ENCODE measurements at places on chromosomes 12 and 14. TPM values are rescaled to one million over a fixed set of nuclear protein-coding genes. Genes with fewer than 3 reads are reported as not detected.

Gene CCDC175
- 0.24 TPM for total RNA-seq

Gene KRT72
- not detected for total RNA-seq

Gene PARPBP
- total RNA-seq: 79.8 TPM

Gene SMIM41
- total RNA-seq: not detected

Gene LMO3
- total RNA-seq: 54.3 TPM

DNA sequence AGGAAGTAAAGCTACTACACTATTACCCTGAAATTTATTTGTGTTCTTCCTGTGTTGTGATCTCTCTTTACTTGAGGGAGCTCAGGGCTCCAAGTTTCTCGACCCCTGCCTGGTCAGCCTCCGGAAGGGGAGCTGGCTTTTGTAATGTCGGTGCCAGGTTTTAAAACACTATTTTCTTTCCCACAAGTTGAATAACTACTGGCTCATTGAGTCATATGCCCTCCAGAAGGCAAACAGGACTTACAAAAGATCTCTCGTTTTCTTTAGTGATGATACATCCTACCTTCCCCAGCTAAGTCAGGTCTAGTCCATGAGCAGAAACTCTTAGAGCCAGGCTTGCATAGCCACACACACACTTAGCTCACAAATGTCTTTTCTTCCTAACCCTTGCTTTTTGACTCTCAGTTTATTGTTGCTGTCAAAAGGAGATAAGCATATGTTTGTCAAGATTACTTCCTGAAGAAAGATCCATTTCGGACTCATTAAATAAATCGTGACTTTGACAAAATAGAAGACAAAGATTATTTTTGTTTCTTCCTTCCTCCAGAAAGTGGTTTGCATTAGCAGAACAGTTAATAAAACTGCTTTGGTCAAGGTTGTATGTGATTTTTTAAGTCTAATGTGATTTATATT lies 209.8 kb upstream of the FLRT2 start:
- DNase-seq: no peak
- H3K4me1 ChIP-seq: peaks cover 18% of the 10 kb centered on the region
- no peaks in the 10 kb centered on the region for H3K27me3 ChIP-seq
- no peak overlapping the region for H3K4me3 ChIP-seq
- H3K27ac ChIP-seq: no peak overlapping the region

DNA sequence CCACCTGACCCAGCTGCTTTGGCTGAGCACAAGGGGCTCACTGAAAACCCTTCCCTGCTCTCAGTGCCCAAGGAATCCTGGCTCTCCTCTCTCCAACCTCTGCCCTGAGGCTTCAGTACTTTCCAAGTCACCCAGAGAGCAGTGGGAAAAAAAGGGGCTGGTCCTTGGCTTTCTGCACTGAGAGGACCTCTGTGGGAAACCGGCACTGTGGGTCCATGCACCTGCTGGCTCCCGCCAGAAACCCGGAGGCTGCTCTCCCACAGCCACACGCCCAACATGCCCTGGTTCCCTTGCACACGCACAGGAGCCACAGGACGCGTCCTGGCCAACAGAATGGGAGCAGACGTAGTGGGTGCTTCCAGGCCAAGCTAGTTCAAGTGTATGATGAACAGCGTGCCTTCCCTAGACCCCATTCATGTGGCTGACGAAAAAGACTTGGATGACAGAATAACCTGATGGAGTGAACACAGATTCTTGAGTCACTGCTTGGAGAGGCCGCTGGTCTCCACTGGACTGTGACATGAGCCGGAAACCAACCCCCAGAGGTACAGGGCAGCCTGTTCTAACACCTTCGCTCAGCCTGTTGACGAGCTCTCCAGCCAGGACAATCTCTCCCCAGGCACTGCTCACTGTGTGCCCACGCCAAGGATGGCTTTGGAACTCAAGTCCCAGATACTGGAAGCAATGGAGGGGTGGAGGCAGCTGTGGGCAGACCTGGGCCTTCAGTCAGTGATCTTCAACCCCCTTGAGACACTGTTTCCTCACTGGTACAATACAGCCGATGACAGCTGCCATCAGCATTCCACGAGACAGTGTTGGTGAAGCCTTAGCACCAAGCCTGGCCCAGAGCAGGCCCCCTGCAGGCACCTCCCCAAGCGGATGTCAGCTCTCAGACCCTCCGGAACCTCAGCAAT lies 87.7 kb downstream of the ITPK1 start:
- H3K27me3 ChIP-seq: no peaks in the 10 kb centered on the region
- H3K4me1 ChIP-seq: peaks cover 39% of the 10 kb centered on the region
- no peak for DNase-seq
- H3K36me3 ChIP-seq: no peaks in the 10 kb centered on the region
- H3K27ac ChIP-seq: no peak overlapping the region
- H3K4me3 ChIP-seq: no peak overlapping the region

DNA sequence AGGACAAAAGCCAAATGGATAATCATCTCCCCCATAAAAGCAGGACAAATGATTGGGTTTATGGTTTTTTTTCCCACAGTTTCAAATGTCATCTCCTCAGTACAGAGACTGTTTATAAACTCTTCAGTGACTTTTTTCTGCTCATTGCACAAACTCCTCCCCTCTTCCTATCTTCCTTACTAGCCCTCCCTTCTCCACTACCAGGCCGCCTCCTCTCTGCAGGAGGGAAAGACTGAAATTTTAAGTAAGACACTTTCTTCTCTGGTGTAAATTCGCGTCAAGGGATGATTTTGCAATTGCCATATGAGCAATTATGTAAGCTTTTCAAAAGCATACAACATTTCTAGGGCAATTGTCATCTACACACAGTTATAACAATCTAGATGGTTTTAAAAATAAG lies 37.0 kb downstream of the BTG1 start:
- H3K27me3 ChIP-seq: no peaks in the 10 kb centered on the region
- peak; percentile 59 for DNase-seq
- peaks cover 46% of the 10 kb centered on the region for H3K4me1 ChIP-seq

DNA sequence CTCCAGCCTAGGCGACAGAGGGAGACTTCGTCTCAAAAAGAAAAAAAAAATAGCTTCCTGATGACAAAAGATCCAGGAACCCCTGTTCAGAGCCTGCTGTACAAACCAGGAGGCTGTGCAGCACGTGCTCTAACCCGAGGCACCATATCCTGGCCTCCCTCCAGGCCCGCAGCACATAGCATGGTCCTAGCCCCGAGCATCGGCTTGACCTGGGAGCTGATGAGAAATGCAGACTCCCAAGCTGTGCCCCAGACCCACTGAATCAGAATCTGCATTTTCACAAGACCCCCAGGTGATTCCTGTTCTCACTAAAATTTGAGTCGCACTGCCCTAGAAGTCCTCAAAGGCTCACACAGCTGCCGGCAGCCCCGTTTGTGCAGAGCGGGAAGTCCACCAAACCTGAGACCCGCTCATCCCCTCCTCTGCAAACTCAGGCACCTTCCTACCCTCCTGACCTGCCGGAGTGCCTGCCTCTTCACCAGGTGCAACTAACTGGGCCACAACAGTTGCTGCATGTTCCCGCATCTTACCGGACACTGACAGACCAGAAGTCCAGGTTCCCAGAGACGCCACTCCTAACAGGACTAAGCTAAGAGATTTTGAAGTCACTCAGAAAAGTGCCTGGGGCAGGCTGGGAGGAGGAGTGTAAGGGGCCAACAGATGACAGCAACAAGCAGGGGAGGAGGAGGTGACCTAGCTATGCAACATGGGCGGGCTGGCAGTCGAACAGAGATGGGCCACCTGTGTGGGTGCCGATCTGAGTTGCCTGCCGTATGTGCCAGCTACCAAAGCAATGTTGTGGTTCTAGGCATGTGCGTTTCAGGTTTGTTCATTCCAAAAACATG lies 24.0 kb upstream of the RIN3 start:
- DNase-seq: no peak
- no peak overlapping the region for H3K27ac ChIP-seq
- no peaks in the 10 kb centered on the region for H3K36me3 ChIP-seq
- no peak overlapping the region for H3K4me3 ChIP-seq
- H3K4me1 ChIP-seq: no peaks in the 10 kb centered on the region

DNA sequence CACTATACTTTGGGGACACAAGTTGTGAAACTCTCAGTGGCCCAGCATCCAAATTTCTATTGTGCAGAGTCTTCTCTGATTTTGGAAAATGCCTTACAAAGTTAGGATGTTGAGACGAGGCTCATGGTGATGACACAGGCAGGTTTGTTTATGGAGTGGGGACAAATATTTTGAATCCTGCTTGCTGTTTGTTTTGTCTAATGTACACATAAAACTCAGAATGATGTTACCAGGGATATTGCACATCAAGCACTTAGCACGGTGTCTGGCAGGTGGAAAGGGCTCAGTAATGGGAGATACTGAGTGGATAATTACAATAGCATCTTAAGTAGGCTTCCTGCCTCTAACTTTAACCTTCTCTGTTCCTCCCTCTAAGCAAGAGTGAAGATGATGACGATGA lies 628.9 kb upstream of the TBX3 start:
- no peak overlapping the region for H3K4me3 ChIP-seq
- no peaks in the 10 kb centered on the region for H3K27me3 ChIP-seq
- no peak for DNase-seq
- H3K36me3 ChIP-seq: no peaks in the 10 kb centered on the region
- H3K4me1 ChIP-seq: no peaks in the 10 kb centered on the region

DNA sequence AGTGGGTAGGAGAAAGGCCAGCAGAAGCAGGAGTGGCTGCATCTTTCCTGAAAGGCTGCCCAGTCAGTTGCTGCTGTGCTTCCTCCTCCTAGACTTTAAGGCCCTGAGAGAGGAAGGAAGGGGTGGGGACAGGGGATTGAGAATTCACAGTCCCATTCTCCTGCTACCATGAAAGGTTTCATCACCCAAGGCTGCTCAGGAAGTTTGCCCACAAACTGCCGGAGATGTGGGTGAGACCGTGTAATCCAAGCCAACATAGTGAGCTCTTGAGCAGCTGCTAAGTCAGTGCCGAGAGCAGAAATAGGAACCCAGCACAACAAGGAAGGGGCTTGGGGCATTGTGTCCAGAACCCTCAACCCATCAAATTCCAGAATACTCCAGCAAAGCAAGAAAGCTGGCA lies at the start of gene CTSG:
CTSG (minus strand) TSS at position 69 of the 400 bp plus-strand sequence; CDS start at position 42, 27 bp downstream.
- no peaks in the 10 kb centered on the region for H3K36me3 ChIP-seq
- no peak within 1 kb of the TSS for H3K27ac ChIP-seq
- H3K4me3 ChIP-seq: no peak within 1 kb of the TSS
- no peaks in the 10 kb centered on the region for H3K27me3 ChIP-seq

- no peak overlapping the region for H3K27ac ChIP-seq
- H3K36me3 ChIP-seq: no peaks in the 10 kb centered on the region
- H3K4me3 ChIP-seq: no peak overlapping the region
- H3K27me3 ChIP-seq: no peaks in the 10 kb centered on the region
- H3K4me1 ChIP-seq: no peaks in the 10 kb centered on the region
Observed at GRCh38 chr12:50825372-50825838, 17.3 kb upstream of the TMPRSS12 start.

- no peaks in the 10 kb centered on the region for H3K27me3 ChIP-seq
- no peak for DNase-seq
- no peaks in the 10 kb centered on the region for H3K4me1 ChIP-seq
- no peaks in the 10 kb centered on the region for H3K36me3 ChIP-seq
Observed at GRCh38 chr12:88360343-88360742, 218.2 kb downstream of the TMTC3 start.

- H3K36me3 ChIP-seq: no peaks in the 10 kb centered on the region
- H3K27me3 ChIP-seq: no peaks in the 10 kb centered on the region
- DNase-seq: no peak
- H3K4me3 ChIP-seq: no peak overlapping the region
- no peak overlapping the region for H3K27ac ChIP-seq
Observed at GRCh38 chr12:109140560-109140959, 24.2 kb downstream of the ACACB start.

GRCh38 chr14:43901911-43902673 lies 605.0 kb downstream of the FSCB start:
- no peaks in the 10 kb centered on the region for H3K36me3 ChIP-seq
- H3K4me3 ChIP-seq: no peak overlapping the region
- no peak overlapping the region for H3K27ac ChIP-seq
- H3K27me3 ChIP-seq: no peaks in the 10 kb centered on the region
- no peaks in the 10 kb centered on the region for H3K4me1 ChIP-seq

DNA sequence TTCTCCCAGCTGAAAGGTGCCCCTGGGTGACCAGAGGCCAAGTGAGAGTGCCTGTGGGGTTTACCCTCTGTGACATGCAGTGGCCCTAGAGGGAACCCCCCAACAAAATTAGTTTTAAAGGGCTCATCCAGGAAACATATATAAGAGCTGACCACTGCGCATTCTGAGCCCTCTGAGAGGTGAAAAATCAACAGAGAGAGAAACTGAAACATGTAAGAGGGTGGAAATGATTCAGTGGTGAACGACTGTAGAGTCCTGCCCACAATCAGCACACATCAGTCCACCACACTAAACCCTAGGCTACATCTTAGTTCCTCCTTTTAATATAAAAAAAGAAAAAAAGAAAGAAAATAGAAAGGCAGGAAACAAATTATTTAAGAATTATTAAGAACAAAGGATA lies 21.0 kb upstream of the ACSM4 start:
- no peak overlapping the region for H3K27ac ChIP-seq
- DNase-seq: no peak
- no peaks in the 10 kb centered on the region for H3K4me1 ChIP-seq

GRCh38 chr12:124021007-124021406 lies 48.0 kb downstream of the ZNF664 start:
- H3K4me3 ChIP-seq: no peak overlapping the region
- no peaks in the 10 kb centered on the region for H3K27me3 ChIP-seq
- H3K4me1 ChIP-seq: no peaks in the 10 kb centered on the region
- no peak overlapping the region for H3K27ac ChIP-seq
- no peaks in the 10 kb centered on the region for H3K36me3 ChIP-seq
- no peak for DNase-seq

DNA sequence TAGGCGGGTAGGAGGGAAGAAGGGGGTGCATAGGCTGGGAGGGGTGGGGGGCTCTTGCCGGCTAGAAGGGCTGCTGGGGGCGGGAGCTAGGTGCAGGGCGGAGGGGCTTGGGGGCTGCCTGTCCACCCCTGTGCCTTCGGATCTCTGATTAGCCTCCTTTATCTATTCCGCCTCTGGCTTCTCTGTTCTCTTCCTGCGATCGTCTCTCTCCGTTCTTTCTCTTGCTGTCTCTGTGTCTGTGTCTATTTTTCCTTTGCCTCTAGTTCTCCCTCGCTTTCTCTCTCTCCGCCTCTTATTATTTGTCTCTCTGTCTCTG lies 166.7 kb upstream of the LHX5 start:
- H3K27ac ChIP-seq: no peak overlapping the region
- H3K4me3 ChIP-seq: peak overlapping the region; percentile 35
- peaks cover 51% of the 10 kb centered on the region for H3K4me1 ChIP-seq
- DNase-seq: peak; percentile 72
- no peaks in the 10 kb centered on the region for H3K27me3 ChIP-seq

DNA sequence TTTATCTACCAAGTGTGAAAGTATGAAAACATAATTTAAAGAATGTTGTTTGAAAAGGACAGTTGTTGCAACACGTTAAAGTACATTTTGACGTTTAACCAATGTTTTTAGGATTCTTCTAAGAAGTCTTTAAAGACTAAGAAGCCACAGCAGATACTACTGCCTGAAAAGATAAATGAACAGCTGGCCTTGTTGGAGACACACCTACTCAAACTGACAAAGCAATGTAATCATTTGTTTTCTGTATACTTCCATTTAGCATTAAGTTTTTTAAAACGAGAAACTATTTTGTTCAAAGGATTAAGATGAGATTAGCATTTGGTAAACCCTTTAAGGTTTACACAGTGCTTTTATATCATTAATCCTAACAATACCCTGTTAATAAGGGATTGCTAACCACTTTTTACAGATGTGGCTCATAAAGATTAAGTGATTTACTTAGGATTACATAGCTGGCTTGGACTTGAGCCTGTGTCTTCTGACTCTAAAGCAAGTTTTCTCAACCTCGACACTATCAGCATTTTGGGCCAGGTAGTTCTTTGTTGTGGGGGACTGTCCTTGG lies 134.4 kb downstream of the CFAP54 start:
- no peak overlapping the region for H3K27ac ChIP-seq
- H3K4me1 ChIP-seq: peaks cover 21% of the 10 kb centered on the region
- DNase-seq: peak; percentile 27
- peak overlapping the region; percentile 20 for H3K4me3 ChIP-seq
- H3K36me3 ChIP-seq: no peaks in the 10 kb centered on the region

All from neural progenitor cell (in vitro differentiated cells).